ENCODE measurements at places on chromosomes 12 and 14. TPM values are rescaled to one million over a fixed set of nuclear protein-coding genes. Genes with fewer than 3 reads are reported as not detected.

DNA sequence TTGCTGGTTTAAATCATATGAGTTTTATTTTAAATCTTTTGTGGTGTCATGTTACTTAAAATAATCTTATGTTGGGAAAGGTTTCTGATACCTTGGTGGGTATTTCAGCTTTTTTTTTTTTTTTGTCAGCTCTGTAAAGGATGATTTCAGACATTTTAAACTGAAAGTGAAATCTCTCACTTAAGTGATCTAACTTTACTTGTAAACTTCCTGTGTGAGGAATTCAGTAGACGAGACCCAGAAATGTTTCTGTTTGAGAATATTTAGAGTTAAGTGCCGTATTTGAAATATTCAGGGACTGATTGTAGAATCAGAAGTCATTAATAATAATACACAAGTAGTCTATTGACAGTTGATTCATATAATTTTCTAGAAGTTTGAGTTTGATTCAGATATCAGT, 37.8 kb downstream of the PROX2 start:
- no peak for DNase-seq

DNA sequence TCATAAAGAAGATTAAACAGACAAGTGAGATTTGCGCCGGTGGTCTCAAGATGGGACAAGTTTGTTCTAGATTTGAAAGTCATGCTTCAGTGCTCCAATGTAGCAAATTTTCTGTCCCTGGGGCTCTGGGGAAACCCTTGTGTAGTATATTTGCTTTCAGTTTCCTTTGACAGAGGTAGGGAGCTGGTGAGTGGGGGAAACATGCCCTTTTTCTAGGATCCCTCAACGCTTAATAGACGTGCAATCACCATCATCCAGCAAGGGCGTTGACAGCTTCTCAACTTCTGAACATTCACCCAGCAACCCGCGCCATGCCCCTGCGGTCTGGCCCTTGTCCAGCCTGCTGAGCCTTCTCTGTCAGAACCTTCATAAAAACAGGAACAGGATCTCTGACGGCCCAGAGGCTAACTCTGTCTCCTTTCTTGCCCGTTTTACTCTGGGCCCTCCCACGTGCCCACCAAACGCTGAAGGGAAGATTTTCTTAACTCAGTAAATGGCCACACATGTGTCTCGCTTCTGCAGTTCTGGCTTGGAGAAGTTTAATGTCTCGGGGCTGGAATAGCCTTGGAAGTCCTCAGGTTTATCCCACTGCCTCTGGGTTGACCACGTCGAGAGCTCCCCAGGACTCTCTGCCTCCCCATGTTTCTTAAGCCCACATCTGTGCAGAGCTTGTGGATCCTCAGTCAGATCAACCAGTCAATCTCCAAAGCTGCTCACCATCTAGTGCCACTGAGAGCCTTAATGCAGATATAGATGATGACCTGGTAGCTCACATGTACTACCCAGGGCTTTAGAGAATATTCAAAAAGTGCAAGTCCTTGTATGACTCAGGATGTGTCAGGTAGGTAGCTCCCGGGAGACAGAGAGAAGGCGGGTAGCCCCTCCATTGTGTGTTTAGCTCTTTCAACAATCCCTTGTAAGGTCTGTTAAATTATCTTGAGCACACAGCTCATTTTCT, 58.1 kb upstream of the CCND2 start:
- peak; percentile 91 for DNase-seq

DNA sequence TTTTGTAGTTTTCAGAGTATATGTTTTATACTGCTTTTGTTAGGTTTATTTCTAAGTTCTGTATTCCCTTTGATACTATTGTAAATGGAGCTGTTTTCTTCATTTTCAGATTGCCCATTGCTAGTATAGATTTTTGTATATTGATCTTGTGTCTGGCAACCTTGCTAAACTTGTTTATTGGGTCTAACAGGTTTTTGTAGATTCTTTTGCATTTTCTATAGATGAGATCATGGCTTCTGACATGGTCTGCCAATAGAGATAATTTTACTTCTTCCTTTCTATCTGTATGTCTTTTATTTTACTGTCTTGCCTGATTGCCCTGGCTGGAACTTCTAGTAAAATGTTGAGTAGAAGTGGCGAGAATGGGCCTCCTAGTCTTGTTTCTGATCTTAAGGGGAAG, 40.3 kb downstream of the ANKRD9 start:
- no peak for DNase-seq

DNA sequence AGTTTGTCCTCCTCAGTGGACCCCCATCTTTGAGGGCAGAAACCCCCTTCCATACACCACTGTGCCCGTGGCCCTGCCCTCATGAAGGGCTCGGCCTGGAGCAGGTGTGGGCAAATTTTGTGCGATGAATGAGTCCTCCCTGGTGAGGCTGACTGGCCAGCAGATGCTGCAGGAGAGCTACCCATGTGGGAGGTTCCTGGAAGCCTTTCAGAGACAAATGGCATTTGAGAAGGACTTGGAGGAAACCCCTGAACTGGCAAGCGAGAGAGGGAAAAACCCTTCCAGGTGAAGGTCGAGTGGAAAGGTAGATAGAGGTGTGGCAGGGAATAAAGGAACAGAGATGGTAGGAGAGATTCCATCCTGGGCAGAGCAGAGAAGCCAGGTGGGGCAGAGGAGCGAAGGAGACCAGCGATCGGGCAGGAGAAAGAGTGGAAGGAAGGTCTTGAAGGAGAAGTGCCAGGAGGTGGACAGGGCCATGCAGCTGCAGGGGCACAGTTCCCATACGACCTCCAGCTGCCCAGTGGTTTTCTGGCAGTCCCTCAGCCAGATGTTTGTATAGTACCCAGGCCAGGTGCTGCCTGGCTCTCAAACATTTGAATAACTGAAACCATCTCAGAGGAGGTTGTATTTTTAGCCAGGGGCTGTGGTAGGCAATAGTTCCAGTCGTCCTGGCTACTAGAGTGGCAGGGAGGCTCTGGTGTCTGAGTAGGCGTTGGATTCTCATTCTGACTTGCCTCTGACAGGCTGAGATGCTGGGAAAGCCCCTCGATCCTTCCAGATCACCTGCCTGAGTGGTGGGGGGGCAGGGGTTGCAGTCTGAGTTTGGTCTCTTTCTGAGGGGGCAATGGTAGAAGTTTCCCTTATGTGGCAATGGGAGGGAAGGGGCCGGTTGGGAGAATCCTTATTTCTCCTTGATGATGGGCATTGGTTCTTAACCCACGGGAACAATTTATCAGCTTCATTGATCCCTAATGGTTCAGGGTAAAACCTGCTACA, 40.1 kb downstream of the FBXL14 start:
- no peak for DNase-seq

DNA sequence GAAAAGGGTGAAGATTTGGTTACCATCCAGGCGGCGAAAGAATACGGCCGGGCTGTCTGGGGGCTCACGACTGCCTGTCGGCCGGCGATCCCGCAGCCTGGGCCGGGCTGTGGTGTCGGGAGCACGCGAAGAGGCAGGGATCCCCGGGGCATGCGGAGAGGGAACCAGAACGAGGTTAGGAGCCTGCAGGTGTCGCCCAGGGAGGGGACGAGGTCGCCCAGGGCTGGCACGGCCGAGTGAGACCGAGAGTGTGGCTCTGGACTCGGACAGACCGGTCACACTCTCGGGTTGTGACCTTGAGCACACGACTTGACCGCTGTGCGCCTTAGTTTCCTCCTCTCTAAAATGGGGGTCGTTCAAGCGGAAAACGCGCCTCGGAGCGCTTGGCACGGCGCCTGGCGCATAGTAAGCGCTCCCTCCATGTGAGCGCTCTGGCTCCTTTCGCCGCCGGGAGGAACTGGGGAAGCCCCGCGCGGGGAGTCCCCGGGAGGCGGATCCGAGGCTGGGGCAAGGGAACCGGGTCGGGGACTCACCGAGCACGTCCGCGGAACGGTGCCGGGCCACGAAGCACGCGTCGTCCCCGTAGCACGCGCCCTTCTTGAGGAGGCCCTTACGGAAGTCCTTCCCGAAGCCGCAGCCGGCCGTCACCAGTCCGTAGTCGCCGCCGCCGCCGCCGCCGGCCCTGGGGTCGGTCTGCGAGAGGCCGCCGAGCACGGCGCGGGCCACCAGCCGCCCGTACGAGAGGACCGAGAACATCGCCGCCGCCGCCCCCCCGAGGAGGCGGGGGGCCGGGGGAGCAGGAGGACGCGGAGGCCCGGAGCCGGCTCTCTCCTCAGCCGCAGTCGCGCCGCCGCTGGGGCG, 612 bp downstream of the PPTC7 start:
- no peak for DNase-seq

DNA sequence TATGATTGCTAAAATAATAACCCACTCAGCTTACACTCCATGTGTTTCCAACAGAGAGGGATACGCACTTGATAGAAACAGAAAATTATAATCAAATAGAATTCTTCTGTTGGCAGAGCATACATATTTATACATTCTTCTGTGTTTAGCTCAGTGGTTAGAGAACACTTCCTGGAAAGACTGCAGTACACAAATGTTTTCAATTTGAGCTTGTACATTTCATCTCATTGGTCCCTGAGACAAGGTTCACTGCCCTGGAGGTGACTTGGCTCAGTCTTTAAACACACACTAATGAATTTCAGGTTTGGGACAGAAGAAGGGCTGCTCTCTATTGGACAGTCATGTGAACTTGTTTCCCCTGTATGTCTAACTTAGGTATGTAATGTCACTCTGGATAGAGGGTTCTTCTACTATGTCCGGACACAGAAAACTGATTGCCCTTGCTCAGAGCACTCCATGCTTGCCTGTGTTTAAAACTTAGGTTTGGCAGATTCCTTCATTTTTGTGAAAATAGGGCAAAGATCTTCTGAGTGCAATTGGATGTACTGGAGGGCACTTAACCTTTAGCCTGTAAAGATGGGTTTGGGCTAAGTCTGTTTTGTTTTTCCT, 22.9 kb downstream of the PROX2 start:
- no peak for DNase-seq

DNA sequence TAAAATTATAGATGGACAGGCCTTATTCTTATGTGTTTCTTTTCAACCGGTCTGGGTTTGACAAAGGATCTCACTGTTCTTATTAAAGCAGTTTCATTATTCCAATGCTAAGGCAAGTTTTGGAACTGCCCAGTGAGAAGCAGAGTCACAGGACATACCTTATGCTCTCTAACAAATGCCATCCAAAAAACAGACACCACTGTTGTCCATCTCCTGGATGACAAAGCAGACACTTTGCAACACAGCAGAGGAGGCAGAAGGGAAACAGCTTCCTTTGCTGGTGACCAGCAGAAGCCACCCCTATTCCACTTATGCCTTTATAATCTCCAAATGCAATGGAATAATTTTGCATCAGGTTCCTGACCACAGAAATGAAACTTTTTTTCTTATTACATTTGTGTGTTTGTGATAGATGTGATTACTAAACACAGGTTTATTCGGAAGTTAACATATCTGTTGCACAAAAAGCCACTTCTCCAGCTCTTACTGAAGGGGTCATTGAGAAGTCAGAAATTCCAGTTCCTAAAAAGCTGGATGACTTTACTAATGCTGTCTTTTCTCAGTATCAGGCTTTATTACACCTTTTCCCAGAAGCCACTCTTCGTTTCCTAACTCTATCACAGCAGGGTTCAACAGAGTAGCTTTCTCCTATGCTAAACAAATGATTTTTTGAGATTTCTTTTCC, 115.6 kb downstream of the BTG1 start:
- DNase-seq: no peak

DNA sequence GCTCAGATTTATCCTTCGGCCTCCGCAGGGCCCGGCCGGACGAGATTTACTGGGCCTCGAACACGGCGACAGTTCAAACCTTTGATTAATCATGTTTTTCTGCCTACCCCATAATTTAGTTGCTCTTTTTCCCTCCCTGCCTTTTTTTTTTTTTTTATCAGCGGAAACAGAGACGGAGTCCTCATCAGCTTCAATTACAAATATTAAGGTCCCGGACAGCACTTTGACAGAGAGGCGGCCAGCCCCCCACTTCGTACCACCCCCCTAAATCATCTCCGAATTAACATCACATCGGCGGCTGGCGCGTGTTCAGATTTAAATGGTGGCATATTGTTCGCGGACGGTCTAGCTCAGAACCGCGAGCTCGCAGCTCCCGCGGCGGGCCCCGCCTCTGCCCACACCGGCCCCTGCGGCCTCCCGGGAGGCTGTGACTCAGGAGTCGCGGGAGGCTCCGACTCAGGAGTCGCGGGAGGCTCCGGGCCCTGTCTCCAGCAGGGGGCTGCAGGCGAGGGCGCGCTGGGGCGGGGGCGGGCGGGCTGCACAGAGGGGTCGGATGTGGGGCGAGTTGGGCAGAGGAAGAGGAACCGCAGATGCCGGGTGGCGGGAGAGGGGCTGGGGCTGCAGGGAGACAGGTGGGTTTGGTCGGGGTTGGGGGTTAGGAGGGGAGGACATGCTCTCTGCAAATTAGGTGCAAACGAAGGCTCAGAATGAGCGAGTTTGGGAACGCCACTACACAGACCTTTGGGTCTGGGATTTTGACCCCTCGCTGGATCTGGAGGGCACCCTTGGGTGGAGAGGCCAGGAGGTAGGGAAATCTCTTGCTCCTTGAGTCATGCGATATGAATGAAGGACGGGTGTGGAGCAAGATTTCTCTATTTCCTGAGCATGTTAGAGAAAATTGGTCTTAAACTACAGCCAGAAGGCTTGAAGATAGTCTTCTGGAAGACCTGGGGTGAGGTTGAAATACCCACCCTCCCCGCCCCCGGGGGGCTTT, 19.6 kb upstream of the ATP5MC2 start:
- no peak for DNase-seq

GRCh38 chr12:15794196-15794595, 5.0 kb upstream of the EPS8 start:
- no peak for DNase-seq

DNA sequence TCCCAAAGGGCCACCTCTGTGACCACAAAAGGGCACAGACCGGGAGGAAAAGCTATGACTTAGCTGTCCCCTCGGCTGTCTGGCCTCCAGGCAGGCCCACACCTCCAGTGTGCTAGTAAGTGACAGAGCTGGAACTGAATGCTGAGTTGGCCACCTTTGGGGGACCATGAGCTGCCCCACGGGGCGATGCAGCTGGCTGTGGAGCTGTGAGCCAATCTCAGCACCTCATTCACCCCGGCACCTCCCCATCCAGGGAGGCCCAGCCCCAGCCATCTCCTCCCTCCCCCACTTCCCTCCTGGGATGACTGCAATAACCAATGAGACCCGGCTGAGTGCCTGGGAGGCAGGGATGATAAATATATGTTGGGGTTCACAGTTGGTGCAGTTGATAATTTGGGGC, 12.2 kb upstream of the TESC start:
- DNase-seq: no peak

The ACSM4 gene
- not detected for total RNA-seq

The PRR4 gene
- 1.6 TPM for total RNA-seq

The C3AR1 gene
- 8.9 TPM for total RNA-seq

The HIGD1C gene
- not detected for total RNA-seq

The OVCH1 gene
- total RNA-seq: 0.78 TPM

The NEUROD4 gene
- not detected for total RNA-seq

The ABHD12B gene
- total RNA-seq: not detected

The PITPNM2 gene
- 15.4 TPM for total RNA-seq

The LTBP2 gene
- 62.0 TPM for total RNA-seq

The REM2 gene
- total RNA-seq: 0.66 TPM

Measured in esophagus muscularis mucosa (tissue), 4 donors.